ENCODE measurements at places on chromosomes 7 and 10.

- no peak for DNase-seq
These were observed 31.9 kb upstream of the LRRC4 start for GRCh38 chr7:128063088-128063487.

- DNase-seq: no peak
These were observed 54.2 kb downstream of the EMX2 start for GRCh38 chr10:117596706-117597105.

GRCh38 chr7:133484086-133484485 lies 231.2 kb downstream of the EXOC4 start:
- no peak for DNase-seq

GRCh38 chr7:148395990-148396716 lies 194.4 kb upstream of the C7orf33 start:
- DNase-seq: no peak

DNA sequence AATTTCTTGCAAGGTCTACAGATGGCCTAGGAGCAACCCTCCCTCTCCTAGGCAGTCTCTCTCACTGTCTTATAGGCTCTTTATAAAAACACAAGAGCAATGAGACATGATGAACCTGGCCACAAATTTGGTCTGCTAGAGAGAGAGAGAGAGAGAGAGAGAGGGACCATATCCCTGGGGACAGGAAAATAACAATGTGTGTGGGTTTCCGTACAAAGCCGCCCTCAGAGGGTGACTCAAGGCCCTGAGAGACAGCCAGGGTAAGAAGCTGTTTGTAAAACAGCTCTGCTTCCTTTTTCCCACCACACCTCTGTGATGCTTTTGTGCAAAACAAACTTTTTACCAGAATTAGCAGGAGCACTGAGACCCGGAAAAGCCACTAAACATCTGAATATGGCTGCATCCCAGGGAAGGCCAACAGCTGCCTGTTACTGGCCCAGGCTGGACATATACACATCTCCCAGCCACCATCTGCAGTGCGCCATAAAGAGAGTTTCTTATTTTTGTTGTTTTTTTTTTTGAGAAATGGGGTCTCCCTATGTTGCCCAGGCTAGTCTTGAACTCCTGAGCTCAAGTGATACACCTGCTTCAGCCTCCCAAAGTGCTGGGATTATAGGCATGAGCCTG lies 18.4 kb downstream of the GIMAP5 start:
- no peak for DNase-seq

GRCh38 chr10:34449836-34450235 lies 365.3 kb downstream of the PARD3 start:
- DNase-seq: no peak

DNA sequence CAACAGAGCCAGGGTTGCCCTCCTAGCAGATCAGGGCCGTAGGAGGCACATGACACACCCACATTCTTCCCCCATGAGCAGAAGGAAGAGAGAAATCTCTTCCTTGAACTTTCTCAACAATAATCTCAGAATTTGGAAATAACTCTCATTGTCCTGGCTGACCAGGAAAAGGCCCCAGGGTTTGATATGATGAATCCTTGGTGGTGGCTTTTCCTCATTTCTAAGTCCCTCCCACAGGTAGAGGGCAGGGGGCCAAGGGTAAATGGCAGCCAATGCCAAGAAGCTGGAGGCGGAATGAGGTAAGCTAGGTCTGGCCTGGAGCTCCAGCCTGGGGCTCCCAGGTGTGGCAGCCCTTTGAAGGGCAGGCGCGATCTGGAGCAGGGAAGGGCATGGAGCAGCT lies 67.8 kb downstream of the GRB10 start:
- no peak for DNase-seq

DNA sequence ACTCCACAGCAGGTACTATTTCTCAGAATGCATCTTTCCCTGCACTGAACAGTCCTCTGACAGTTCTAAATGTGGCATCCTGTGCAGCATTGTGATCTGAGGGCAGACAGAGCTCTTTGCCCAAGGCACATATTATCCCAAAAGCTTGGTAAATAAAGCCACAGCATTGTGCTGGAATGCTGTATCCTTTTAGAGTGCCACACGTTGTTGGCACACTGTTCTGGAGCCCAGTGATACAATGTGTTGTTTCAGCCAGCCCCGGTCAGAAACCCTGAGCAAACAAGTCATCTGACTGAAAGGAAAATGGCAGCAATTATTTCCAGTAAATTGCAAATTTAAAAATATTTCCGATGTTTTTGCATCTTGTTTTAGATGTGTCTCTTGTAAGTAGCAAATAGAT lies 45.4 kb downstream of the NAMPT start:
- DNase-seq: no peak

- no peak for DNase-seq
These were observed 762.9 kb downstream of the GRM8 start for GRCh38 chr7:126489874-126490273.

DNA sequence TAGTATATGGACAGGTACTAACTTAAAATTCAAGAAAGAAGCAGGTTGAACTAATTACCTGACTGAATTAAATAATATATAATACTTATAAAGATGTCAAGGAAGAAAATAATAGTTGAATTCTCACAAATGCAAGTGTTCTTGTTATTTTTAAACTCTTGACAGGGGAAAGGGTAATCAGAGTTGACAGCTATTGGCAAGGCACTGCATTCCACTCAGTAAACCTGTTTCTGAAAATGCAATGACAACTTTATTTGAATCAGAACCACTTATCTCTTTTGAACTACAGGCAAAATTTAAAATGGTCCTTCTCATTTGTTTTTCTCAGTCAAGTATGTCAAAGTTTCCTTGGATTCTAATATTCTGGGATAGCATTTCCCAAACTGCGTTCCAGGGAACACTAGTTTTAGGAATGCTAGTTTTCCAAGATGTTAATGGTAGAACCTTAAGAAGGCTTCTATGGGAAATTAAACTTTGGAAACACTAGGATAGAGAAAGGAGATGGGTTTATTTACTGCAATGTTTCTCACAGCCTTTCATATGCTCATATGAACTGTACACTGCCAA lies 103.7 kb upstream of the LRRN3 start:
- DNase-seq: no peak

- DNase-seq: no peak
These were observed 267.2 kb downstream of the PAXIP1 start for GRCh38 chr7:154735766-154736165.

DNA sequence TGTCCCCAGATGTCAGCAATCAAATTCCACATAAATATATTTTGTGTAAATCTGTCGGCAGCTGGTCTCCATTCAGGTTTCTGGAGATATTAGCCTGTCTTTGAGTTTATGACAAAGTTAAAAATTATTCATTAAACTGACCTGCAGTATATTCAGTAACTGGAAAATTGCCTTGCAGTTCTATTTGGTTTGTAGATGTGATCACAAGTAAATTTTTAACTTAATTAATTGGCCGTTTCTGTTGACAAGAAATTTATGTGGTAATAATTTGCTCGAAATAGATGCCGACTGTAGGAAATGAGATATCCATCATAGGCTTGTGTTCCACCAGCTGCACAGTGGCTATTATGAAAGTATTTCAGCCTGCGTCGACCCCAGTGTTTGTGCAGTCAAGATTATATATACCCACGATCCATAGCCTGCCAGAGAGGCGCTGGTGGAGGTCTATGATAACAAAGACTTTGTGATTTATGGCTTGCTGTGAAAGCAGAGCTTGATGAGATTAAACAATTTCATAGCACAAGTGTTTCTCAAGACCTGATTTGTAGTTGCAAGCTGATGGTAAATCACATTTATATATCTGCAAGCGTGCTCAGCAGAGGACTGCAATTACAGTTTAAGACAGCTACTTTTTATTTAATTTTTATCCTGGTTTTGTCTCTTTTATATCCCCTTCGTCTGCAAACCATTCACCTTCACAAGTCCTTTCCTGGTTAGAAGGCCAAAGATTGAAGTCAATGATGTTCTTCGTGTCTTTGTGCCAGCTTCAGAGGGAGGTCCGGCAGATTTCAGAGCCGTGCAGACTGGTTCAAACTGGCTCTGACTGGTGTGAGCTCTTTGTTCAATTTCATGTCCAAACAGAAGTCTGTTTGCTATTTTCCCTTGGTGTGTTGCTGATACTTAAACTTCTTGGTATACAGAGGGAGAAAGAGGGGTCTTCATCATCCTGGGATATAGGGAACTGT lies 850.9 kb downstream of the LRMDA start:
- peak; percentile 89 for DNase-seq

DNA sequence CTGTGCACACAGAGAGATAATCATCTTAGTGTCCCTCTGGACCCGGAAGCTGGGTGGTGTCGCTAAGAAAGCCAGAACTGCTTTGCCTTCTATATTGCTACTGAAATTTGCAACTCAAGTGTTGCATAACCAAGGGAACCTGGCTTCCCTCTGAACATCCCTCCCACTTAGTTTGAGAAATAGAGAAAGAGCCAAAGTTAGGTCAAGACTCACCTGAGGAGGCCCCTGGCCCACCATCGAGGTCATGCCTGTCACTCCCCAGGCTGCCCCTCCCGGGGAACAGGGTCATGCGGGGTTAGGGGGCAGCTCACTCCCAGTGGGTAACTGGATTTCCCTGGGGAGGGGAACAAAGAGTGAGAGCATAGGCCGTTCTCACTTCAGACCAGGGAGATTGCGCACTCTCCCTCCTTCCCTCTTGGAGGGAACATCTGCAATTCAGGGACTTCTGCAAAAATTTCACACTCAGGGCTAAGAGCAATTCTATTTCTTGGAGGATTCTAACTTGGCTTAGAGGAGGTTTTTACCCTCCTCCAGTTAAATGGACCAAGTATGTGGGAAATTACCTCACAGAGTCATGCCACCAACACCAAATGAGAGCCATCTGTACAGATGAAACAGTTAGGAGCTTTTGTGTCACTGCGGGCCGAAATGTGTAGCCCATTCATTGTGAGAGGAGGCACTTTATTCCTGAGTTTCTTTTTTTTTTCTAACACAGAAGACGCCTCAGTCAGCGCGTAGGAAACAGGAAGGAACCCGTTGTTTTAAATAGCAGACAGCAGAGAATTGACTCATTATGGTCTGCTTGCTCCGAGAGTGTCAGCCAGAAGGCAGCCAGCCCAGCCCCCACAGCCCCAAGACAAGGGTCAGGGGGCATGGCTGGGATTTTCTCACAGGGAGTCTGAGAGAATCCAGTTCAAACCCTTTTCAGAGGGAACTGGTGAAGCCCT lies 221.3 kb downstream of the ARHGAP12 start:
- DNase-seq: no peak

DNA sequence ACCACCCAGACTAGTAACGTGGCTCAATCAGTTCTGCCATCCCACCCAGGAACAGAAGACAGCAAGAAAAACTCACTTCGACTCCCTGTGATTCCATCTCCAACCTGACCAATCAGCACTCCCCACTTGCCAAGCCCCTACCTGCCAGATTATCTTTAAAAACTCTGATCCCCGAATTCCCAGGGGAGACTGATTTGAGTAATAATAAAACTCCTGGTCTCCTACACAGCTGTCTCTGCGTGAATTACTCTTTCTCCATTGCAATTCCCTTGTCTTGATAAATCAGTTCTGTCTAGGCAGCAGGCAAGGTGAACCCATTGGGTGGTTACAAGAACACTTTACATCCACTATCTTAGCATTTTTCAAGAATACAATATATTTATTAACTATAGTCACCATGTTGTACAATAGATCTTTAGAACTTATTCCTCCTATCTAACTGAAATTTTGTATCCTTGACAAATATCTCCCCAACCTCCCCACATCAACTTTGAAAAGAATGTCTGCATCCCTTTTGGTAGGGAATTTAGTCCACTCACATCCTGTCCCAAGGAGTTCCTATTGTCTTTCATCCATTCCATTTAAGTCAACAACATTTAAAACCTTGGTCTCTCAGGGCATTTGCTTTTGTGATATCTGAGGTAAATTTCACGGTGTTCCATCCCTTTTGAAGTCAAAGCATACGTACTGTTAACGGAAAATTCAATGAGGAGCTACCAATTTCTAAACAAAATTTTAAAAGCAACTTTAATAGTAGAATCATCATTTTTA lies 163.7 kb downstream of the MACC1 start:
- DNase-seq: no peak

DNA sequence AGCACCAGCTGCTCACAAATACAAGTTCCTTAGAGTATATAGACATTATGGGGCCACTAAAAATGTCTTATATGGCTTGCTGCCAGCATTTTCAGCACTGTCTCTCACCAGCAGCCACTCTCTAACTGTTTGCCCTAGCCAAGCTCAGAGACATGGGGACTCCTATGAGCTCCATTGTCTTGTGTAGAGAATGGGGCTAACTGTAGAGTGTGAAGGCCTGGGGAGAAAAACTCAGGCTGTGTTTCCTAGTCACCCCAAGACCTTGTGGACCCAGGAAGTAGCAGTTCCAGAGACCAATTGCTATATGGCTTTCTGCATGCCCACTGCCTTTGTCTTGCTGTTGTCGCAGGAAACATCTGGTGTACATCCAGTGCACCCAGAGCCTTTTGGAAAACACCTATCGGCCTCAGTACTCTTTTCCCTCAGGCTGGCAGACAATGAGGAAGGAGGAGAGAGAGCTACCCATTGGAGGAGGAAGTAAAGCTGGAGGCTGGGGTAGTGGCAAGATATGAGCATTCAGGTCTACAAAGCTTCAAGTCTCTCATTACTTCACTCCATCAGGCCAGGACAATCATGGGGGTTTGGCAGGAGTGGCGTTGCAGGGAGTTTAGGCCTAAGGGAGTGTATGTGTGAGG lies 28.4 kb downstream of the ENTPD1 start:
- no peak for DNase-seq

- DNase-seq: no peak
These were observed 22.5 kb downstream of the CTBP2 start for GRCh38 chr10:125137601-125138438.

GRCh38 chr10:63204667-63205391 lies 71.7 kb downstream of the NRBF2 start:
- no peak for DNase-seq

GRCh38 chr7:24884401-24884800 lies 95.6 kb downstream of the OSBPL3 start:
- peak; percentile 57 for DNase-seq

DNA sequence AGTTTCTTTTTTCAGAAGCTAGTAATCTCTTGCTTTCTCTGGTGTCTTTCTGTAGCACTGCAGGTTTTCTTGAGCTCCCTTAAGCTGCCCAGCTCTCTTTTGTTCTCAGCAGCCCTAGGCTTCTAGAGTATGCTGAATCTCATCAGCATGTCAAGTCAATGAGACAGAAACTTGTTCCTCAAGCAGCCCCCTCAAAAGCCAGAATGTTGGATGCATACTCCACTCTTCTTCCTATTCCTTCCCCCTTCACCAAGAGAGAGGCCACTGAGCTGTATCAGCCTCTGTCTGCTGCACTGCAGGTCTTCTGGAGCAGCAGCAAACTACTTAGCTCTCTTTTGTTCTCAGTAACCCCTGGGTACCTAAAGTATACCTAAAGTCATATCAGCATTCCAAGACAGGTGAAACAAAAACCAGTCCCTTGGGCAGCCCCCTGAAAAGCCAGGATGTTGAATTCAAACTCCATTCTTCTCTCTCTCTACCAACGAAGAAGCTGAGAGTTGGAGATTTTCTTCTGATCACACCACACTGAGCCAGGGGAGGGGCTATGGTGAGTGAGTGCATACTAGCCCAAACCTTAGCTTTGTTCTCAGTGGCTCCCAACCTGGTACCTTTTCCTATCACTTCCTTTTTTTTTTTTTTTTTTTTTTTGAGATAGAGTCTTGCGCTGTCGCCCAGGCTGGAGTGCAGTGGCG lies 73.3 kb upstream of the WAC start:
- DNase-seq: no peak

Measured in NCI-H146 (cell line).